ENCODE measurements at places on chromosomes 12 and 14.

DNA sequence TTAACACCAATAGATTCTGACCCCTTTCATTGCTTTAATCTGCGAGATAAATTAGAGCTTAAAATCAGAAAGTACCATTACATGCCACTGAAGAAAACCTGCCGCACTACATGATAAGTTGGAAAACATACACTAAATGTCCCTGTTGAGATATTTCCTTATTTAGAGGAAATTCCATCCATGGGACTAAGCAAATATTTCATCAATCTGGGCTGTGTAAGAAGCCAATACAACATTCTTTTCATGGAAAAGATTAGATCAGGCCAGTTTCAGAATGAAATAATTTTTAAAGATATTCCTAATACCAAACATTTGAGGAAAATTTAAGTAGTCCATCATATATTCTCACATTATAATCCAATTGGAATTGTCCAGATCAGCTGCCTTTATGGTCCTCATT lies 112.8 kb downstream of the LLPH start:
- no peak for DNase-seq

GRCh38 chr14:29900609-29901350 lies 26.9 kb downstream of the PRKD1 start:
- no peak for DNase-seq

DNA sequence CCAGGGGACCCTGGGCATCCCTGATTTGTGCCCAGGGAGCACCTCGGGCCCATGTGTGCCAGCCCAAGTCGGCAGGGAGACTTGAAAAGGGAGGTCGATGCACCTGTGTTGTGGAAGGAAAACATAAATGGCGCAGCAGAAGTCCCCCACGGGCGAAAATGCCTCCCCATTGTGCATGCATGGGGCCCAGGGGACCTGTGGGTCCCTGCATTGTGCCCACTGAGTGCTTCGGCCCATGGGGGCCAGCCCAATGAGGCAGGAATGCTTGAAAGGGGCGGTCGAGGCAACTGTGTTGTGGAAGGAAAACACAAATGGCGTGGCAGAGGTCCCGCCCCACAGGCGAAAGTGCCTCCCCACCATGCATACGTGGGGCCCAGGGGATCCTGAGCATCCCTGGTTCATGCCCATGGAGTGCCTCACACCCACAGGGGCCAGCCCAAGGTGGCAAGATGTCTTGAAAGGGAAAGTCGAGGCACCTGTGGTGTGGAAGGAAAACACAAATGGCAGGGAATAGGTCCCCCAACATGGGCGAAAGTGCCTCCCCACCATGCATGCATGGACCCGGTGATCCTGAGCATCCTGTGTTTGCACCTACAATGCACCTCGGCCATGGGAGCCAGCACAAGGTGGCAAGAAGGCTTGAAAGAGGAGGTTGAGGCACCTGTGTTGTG lies 368.0 kb downstream of the ALG10 start:
- no peak for DNase-seq

DNA sequence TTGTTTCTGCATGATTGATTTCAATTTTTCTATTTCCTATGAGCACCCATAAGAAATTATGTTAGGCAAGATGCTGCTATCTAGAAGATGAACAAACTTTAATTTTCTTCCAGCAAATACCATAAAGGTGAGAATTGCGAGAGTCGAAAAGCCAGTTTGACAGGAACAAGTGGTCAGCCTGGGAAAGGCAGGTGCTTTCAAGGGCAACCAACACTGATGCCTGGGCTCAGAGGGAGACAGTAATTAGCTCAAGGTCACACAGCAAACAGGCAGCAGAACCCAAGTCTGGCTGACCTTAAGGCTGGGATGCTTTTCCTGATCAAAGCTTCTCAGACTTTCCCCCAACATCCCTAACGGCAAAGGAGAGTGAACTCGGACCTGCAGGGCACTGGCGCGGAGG lies 6.8 kb upstream of the OTUB2 start:
- DNase-seq, result no peak

GRCh38 chr14:91019673-91020072 lies 40.8 kb downstream of the RPS6KA5 start:
- DNase-seq, result no peak

DNA sequence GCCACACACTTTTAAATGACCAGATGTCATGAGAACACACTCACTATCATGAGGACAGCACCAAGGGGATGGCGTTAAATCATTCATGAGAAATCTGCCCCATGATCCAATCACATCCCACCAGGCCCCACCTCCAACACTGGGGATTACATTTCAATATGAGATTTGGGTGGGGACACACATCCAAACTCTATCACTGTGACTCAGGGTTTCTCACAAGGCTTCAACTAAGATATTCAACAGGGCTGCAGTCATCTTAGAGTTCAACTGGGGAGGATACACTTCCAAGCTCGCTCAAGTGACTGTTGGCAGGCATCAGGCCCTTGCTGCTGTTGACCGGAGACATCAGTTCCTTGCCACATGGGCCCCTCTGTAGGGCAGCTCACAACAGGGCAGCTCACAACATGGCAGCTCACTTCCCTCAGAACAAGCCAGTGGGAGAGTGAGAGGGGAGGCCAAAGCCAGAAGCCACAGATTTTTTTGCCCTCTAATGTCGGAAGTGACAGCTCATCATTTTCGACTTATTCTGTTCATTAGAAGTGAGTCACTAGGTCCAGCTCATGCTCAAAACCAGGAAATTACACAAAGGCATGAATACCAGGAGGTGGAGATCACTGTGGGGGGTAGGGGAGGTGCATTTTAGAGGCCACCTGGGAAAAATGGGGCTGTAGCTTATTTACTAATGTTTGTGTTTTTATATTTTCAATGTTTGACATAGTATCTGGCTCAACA lies 50.8 kb upstream of the PTHLH start:
- DNase-seq, result no peak

DNA sequence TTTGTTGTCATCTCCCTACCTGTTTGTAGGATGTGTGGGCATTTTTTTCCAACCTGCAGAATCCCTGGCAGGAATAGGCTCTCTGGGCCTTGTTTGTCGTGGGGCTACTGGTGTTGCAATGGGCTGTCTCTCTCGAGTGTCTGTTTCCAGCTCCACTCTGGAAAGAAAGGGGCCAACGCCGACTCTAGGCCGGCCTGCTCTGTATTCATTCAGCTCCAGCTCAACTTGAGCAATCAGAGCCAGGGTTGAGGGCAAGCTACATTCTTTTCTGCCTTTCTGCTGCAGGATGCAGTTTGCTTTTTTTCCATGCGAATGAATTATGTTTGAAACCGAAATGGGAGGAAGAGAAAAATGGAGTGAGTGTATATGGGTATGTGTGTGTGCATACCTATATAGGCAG lies 2.3 kb downstream of the JDP2 start:
- DNase-seq, result no peak

GRCh38 chr12:32549675-32550079 lies 129.4 kb upstream of the DNM1L start:
- no peak for DNase-seq

- no peak for DNase-seq
Observed at GRCh38 chr12:68065163-68065562, 75.9 kb downstream of the IFNG-AS1 start.

DNA sequence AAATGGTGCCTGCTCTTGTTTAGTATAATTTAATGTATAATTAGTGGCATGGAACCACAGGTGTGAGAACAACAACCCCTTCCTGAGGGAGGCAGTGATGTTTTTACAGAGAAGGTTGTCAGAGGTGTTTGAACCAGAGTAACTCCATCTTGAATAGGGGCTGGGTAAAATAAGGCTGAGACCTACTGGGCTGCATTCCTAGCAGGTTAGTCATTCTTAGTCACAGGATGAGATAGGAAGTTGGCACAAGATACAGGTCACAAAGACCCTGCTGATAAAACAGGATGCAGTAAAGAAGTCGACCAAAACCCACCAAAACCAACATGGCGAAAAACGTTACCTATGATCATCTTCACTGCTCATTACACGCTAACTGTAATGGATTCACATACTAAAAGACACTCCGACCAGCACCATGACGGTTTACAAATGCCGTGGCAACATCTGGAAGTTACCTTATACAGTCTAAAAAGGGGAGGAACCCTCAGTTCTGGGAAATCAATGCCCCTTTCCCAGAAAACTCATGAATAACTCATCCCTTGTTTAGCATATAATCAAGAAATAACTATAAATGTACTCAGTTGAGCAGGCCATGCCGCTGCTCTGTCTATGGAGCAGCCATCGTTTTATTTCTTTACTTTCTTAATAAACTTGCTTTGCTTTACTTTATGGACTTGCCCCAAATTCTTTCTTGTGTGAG lies 47.8 kb upstream of the LTA4H start:
- DNase-seq, result no peak

- DNase-seq, result no peak
Observed at GRCh38 chr14:29016050-29016900, 249.7 kb downstream of the FOXG1 start.

- DNase-seq, result no peak
Observed at GRCh38 chr14:69240527-69241173, 19.3 kb upstream of the GALNT16 start.

GRCh38 chr12:93181409-93181965 lies 196.2 kb upstream of the NUDT4 start:
- no peak for DNase-seq

DNA sequence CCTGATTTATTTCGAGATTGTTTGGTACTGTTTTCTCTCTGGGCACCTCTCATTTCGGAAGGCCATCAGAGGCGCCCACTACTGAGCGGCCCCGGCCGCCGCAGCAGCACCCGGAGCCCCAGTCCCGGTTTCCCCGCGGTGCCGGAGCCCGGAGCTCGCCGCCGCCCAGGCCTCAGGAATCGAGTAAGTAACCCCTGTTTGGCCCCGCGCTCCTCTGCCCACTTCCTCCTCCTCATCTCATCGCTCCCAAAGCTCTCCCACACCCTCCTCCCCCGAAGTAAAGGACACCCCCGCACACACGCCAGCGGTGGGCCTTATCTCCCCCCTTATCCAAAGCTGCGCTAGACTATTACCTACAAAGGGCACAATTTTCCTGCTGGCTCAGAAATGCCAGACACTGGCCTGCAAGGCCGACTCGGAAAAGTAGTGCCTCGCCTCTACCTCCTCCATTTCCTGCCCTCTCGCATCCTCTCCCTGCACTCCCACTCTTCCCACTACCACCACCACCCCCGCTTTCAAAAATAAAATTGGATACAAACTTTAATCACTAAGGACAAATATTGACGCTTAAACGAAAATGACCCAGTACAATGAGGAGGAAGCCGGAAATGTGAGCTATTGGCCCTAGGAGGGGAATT lies 637 bp upstream of the FOXG1 start:
- no peak for DNase-seq

DNA sequence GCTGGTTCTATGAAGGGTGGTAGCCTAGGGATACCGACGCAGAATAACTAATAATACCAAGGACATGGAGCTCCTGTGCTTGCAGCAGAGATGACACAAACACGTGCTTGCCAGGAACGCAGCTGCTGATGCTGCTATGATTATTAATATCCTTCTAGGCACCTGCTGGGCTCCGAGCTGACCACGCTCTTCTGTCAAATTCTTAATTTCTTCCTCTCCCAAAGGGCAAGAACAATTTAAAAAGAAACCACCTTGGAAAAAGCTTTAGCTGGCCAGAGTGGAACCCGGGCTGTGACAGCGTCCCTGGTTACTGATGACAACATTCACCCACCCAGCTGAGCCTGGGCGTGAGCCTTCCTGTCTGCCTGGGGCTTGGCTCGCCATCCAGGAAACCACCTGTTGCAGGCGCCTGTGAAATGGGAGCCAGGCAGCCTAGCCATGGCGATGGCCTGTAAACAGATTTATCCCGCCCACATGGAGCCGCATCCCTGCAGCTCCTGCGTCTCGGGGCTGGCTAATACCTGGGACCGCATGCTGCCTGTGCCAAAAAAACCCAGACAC lies 28.8 kb downstream of the CLMN start:
- DNase-seq, result no peak

DNA sequence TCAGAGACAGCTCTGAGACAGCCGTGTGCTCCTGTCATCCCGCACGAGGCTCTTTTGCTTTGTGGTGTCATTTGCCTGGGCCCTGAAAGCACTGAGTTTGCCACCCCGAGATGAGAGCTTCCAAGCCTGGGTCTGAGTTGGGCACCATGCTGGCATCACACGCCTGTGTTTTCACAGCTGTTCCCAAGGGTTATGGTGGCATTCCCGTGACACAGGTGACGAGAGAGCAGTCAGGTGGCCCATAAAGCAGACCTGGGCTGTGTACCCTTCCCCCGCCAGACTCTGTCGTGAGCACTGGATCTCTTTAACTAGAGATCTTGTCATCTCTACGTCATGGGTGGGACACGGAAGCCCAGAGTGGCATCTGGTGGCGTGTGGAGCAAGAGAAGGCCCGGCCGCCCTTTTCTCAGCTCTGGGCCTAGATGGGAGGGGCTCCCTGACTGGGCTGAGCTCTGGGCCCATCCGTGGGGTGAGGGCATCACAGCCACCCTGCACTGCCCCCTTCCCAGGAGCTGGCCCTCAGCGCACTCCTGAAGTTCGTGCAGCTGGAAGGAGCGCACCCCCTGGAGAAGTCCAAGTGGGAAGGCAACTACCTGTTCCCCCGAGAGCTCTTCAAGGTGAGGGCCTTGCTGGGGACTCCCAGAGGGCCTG lies 2.6 kb downstream of the NOC4L start:
- no peak for DNase-seq

GRCh38 chr12:88805692-88806091 lies 225.4 kb upstream of the KITLG start:
- DNase-seq, result no peak

DNA sequence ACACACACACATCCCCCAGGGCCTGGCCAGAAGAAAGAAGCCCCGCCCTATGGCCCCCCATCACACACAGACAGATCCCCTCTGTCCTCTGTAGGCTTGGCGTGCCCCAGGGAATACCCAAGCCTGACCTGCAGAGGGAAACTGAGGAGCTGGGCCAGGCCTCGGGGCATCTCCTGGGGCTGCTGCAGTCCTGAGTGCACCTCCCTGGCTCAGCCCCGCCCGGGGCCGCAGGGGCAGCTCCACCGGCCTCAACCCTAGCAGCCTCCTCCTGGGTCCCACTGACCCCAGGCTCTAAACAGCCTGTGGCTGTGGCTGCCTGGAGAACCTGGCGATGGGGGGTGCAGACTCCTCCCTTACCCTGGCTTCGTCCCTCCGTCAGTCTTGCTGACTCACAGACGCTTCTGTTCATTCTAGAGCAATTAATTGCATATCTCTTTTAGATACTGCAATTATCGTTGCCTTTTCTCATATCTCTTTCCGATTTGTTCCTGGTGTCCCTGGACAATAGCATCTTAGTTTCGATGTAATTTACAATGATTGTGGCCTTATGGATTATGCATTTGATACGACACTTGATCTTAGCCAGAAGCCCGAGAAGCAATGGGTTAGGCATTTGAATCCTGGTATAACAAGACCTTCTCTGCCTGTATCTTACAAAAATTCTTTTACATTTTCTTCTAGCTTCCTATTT lies 45.8 kb upstream of the EIF5 start:
- no peak for DNase-seq

DNA sequence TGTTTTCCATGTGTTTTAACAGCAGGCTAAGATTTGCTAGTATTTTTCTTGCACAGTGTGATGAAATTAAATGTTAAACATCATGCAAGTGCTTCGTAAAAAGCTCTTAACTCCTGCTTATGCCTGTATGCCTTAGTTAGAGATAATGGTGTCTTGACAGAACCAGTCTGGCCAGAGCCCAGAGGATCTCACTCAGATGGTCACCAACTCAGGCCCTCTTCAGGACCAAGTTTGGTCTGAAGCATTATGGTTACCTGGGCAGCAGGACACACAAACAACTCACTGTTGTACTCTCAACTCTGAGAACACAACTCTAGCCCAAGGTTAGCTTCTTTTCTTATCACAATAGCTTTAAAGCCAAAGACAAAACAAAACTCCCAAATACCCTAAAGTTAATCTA lies 115.4 kb downstream of the KIF21A start:
- DNase-seq, result no peak

All from activated CD4-positive, alpha-beta T cell treated with anti-CD3 and anti-CD28 coated beads, Interleukin-2, amount 10 ng/mL, durations not matched to agents 7 days and 5 days (primary cell).